ENCODE measurements at places on chromosomes 12 and 14.

DNA sequence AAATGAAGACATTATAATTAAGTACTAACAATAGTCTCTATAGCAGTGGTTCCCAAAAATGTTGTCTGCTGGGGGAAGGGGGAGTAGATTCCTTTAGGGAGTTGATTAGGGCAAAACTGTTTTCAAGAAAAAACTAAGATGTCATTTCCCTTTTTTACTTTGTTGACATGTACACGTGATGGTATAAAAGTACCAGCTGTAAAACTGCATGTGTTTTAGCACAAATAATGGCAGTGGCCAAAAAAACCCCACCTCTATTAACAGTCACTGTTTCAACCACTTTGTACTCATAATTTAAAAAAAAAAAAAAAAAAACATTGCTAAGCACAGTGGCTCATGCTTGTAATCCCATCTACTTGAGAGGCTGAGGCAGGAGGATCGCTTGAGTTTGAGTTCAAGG lies 61.7 kb downstream of the PPP1R12A start:
- no peak for DNase-seq

DNA sequence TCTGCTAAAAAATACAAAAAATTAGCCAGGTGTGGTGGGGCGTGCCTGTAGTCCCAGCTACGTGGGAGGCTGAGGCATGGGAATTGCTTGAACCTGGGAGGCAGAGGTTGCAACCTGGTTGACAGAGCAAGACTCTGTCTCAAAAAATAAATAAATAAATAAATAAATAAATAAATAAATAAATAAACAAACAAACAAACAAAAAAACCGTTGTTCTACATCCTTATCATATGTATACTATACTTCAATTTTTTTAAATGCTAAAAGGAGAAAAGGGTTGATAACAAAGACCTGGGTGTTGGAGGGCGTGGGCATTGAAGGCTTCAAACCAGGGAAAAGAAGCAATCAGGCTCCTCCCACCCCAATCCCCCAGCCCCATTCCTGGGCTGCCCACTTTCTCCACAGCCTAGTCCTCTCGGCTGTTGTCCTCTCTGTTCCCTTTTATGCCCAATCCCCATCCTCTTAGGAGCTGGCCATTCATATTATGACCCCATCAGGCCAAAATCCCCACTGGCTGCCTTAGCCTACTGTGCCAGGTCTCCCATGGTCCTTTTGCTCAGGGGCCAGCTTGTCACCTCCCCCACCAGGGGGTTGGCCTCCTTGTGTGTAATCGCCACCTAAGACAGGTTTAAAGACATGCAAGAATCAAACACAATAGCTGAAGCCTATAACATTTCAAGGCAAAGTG lies 30.2 kb downstream of the CLMN start:
- DNase-seq: no peak

DNA sequence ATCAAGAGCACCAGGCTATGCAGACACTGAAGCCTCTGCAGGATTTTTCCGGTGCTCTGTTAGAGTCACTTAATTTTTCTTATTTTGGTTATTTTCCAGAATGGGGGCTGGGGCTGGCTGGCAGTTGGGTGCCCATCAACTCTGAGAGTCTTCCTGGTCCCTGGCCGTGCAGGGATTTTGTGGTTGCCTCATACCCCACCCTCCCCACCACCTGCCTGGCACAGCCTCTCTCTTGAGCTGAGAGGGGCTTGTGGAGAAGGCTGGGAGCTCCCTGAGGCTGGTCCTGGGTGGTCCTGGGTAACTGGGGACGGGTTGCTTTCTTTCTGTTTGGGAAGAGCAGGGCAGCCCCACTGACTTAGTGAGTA lies 23.3 kb downstream of the LRTM2 start:
- DNase-seq: no peak

- DNase-seq: no peak
These were observed 57.7 kb downstream of the ARF6 start for GRCh38 chr14:49950275-49951228.

DNA sequence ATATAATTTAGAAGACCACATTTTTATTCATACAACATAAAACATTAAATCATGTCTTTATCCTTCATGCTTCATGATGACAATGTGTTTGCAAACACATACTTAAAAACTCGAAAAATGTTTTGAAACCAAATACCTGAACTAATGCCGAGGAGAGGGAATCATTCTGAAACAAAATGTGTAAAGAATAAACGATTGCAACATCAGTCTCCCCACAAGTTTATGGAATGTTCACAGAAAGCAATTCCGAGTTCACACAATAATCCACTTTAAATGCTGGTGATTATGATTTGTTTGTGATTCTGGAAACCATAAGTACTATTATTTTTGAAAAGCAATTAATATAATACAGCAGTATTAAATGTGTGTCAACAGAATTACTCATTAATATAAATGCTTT lies 84.5 kb upstream of the PDZRN4 start:
- DNase-seq: no peak

GRCh38 chr12:102478405-102479098 lies 1.8 kb downstream of the IGF1 start:
- peak; percentile 0 for DNase-seq

GRCh38 chr14:80663541-80663940 lies 278.0 kb downstream of the CEP128 start:
- no peak for DNase-seq

Data from stimulated activated CD8-positive, alpha-beta memory T cell treated with anti-CD3 and anti-CD28 coated beads, Interleukin-15, amount 100 ng/mL, for 1 hour (primary cell).